ENCODE measurements at places on chromosomes 16 and 17.

DNA sequence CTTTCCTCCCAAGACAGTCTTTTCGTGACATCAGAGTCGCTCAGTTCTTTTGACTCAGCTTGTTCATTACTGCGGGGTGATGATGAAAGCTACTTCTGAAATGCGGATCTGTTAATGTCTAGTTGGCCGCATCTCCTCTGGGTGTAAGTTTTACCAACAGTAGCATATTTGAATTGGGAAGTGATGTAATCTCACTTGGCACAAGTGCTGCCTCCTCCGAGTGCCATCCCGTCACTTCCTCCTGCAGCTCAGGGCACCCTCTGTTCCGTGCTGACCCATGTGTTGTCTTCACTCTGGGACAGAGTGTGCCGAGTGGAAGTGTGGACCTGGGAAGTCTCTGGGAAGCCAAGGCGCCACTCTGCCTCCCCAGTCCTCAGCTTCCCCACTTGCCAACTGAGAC, 8.9 kb downstream of the ADAD2 start:
- DNase-seq: no peak

DNA sequence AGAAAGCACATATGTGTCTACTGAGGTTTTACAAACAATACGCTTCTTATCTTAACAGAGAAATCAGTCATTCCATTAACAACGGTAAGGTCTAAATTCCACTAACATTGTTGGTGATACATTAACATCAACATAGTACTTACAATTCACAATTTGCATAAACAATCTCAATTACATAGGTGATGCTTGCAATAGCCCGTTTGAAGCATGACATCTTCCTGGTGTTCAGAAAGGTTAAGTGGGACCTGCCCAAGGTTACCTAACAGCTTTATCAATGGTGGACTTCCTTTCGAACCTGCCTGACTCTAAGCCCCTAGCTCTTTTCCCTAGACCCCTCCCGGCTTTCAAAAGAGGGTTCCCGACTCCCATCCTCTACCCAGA, 699 bp downstream of the FAM222B start:
- DNase-seq: no peak

- DNase-seq: no peak
These were observed 113.3 kb downstream of the HS3ST2 start for GRCh38 chr16:22927306-22927705.

GRCh38 chr16:66790130-66790733, 11.2 kb downstream of the TERB1 start:
- DNase-seq: no peak

- DNase-seq: no peak
These were observed 13.5 kb downstream of the PAM16 start for GRCh38 chr16:4337540-4338088.
